ENCODE measurements at places on chromosomes 4 and X.

GRCh38 chr4:142558851-142559250, 287.2 kb downstream of the INPP4B start:
- DNase-seq: no peak

DNA sequence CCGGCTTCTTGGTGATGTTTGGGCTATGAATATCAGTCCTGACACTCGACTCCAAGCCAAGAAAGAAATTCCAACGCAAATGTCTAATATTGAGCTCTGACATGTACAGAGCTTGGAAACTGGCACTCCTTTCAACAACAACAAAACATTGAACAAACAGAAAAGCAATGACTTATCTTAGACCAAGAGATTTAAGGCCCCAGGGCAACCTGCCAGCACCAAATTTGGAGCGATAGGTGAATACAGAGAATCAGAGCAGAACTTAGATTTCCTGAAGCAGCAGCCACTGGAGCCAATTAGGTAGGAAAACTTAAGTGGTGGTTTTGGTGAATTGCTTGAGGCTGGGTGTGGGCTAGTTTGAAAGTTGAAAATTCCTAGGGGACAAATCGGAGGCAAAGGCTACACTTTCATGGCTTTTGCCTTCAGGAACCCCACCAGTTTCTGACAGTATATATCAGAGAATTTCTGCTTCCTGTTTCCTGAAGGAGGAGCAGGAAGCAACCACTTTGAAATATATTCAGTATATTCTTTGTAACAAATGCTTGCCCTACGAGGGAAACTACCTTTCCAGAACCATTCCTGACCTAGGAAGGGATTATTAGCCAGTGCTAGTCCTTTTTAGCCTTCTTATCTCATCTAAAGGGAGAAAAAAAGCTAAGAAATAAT, 10.1 kb upstream of the FMR1 start:
- no peak for DNase-seq

- no peak for DNase-seq
Observed at GRCh38 chrX:109623997-109624396, 975 bp downstream of the KCNE5 start.

DNA sequence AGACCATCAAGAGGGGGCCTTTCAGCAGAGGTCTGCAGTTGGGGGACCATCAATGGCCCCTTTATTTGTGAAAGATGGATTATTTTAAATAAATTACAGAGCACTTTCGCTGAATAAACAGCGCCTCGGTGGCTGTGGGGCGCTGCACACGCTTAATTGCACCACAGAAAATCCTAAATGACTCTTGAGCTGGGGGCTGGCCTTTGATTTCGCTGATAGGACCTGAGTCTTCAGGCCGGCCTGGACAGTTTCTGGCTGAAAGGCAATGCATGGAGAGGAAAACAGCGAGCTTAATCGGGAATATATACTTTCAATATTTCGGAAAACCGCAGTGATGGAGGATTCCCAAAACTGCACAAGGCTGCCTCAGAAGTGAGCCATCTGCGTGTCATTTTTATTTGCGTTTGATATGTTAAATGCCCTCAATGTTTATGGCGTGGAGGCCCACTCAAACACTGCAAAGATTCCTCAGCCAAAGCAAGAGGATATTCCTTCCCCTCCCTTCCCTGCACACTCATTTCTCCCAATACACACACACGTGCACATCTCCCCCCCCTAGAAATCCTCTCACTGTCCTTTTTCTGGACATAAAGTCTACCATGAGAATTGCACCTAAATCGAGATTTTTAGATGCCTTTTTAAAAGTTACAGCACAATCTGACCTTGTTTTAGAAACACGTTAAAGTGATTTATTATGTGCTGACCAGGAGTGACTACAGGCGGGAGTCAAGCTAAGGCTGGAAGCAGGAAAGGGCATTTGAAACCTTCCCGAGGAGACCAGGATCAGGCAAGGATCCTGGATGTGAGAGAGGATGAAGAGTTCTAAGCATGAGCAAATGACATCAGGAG, 340.7 kb downstream of the RAB28 start:
- DNase-seq: no peak

DNA sequence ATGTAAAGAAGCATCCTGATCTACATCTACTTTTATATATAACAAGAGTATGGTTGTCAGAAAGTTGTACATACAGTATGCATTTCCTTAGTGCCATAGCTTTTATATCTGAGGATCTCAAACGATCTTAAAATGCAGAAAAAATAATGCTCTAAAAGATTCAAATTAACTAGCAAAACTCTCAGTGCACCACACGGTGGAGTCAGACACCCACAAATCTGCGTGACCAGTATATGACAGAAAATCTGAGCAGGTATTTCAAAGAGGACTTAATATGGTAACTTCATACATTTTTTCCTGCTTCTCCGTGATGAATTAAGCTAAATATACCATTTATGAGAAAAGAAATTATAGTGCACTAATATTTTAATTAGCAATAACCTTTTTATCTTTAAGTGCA, 803.0 kb downstream of the DMD start:
- DNase-seq: no peak

DNA sequence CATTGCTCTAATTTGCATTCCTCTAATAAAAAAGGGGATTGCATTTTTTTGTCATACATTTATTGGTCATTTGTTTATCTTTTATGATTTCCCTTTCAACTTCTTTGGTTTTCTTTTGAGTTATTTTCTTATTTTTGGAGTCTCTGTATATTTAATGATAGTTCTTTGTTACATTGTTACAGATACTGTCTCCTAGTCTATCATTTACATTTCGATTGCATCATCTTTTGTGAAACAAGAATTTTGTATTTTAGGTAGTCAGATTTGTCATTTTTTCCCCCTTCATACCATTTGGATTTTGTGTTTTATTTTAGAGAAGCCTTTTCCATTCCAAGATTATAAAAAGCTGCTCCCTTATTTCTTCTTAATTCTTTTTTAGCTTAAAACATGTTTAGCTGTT, 37.1 kb downstream of the SNX25 start:
- DNase-seq: no peak

- no peak for DNase-seq
Observed at GRCh38 chr4:184699941-184700340, 34.0 kb downstream of the CENPU start.
